ENCODE measurements at places on chromosomes 2 and 18.

DNA sequence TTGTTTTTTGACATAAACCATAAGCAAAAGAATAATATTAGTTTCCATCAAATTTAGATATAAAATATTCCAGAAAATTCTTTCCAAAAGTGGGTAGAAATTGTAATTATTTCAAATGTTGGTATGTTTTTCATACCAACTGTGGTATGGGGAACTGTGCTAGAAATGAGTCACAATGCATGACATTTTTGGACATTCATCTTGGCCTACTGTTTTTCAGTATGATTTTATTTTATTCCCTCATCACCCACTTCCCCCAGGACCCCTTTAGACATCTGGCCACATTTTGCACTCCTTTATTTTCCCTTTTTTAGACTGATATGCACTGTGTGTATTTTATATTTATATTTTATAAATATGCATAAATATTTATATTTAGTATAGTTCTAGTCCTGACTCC, 97.1 kb downstream of the DPP4 start:
- DNase-seq: no peak

GRCh38 chr2:149371476-149371875, 41.1 kb downstream of the LYPD6 start:
- DNase-seq: no peak

DNA sequence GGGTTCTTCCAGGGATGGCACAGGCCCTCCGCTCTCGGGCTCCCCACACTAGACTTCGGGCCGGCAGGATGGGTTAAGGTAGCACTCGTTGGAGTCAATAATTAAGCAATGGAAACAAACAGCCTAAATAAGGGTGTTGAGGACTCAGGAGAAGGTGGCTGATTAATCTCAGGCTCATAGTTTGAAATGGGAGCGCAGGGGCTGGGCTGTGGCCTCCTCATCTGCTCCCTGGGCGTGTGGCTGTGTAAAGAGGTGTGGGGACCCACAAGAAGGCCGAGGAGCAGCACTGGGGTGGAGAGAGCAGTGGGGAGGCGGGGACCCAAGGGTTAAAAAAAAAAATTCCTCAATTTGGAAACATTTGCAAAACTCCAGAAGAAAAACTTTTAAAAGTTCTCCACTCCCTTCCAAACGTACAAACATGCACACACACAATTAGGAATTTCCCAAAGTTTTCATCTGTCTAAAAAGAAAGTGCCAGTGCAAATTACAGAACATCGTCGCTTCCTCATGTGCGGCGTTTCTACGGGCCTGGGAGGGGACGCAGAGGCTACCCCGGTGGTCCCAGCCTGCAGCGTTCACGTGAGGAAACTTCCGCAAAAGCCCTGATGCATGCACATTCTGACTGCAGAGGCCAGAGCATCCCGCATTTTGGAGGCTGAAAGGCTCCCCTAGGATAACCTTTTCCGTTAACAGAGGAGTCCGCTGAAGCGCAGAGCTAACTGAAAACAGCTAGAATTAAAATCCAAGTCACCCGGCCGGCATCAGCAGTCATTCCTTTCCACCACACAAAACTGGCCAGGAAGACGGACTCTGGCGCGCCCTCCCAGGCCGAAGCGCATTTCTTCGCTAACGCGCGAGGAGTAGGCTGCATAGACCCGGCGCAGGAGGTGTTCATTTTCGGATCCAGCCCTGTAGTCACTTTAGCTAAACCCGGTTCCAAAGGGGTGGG, 1.0 kb upstream of the TUBB6 start:
- DNase-seq: no peak

DNA sequence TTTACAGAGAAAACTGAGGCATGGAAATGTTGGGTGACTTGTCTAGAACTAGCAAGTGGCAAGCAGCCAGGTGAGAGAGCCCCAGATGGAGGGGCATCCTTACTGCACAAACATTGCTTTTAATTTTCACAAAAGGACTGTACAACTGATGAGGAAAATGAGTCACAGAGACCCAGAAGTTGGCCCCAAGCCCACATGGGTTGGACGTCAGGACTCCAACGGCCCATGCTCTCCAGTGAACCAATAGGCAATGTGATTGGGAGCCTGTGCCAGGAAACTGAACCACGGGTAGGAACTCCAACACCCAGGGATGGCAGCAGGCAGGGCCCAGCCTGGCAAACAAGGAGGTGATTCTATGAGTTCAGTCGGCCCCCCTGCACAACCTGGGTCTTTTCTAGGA, 50.8 kb downstream of the PID1 start:
- no peak for DNase-seq

DNA sequence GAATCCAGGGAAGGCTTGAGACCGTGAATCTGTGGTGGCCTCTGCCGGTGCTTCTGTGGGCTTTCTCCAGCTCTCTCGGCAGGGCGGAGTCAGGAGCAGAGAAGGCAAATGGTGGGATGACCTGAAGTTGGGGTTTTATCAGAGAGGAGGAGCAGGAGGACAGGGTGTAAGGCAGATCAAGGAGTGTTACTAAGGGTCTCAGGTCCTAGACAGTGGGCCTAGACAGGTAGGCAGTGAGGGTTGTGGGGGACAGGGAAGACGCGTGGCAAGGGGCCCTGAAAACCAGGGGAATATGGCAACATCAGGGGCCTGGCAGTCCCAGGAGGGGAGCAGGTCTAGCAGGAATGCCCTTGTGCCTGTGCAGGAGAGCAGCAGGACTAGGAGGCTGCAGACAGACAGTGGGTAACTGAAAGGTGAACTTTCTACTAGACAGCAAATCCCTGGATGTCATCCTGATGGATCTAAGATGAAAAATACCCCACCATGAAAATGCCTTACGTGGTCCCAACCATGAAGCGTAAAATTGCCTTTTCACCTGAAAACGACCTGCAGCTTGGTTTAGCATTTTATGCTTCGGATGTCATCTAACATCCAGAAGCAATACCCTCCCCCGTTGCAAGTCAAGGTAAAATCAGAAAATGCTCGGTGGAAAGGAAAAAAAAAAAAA, 42.1 kb downstream of the SRSF7 start:
- DNase-seq: no peak

- no peak for DNase-seq
Observed at GRCh38 chr2:238549866-238550265, 123.1 kb downstream of the ASB1 start.

DNA sequence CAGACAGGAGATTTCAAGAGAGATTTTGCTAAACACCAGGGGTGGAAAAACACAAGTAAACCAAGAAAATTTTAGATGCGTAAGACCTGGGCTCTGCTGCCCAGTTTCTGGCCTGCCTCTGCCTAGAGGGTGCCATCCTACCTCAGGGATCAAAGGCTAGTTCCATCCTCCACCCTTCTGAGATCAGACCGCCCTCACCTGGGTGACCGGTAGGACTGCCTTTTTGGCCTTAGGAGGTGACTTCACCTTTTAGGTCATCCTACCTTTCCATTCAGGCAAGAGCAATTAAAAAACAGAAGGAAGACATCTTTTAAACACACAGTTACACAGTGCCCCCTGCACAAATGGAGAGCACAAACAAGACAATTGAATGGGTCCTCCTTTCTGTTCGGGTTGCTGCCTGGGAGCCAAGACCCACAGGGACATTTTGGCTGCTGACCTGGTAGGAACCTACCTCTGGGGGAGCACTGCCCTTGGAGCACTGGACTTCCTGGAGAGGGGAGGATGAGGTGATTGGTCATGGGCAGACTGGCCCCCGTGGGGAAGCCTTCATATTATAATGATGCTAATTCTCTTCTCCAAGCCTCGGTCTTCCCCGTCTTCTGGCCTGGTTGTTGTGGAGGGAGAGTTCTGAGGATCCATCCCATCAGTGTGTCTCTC, 3.1 kb downstream of the PSD4 start:
- no peak for DNase-seq

- no peak for DNase-seq
Observed at GRCh38 chr18:31273812-31274527, 44.0 kb upstream of the DSG1 start.

DNA sequence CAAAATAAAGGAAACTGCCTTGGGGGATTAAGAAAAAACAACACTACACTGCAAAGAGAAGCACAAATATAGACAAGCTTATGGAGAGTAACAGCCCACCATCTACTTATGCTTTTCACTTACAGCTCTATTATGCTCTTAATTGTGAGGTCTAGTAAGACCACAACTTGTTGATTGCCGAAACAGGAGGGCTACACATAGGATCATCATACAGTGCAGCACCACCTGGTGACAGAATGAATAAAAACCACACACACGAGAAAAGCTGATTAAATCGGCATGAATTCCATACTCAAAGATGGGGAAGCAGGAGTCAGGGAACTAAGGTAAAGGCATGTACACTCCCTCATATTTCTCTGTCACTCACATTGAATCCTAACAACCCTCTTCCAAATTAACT, 259.2 kb downstream of the IKZF2 start:
- no peak for DNase-seq

DNA sequence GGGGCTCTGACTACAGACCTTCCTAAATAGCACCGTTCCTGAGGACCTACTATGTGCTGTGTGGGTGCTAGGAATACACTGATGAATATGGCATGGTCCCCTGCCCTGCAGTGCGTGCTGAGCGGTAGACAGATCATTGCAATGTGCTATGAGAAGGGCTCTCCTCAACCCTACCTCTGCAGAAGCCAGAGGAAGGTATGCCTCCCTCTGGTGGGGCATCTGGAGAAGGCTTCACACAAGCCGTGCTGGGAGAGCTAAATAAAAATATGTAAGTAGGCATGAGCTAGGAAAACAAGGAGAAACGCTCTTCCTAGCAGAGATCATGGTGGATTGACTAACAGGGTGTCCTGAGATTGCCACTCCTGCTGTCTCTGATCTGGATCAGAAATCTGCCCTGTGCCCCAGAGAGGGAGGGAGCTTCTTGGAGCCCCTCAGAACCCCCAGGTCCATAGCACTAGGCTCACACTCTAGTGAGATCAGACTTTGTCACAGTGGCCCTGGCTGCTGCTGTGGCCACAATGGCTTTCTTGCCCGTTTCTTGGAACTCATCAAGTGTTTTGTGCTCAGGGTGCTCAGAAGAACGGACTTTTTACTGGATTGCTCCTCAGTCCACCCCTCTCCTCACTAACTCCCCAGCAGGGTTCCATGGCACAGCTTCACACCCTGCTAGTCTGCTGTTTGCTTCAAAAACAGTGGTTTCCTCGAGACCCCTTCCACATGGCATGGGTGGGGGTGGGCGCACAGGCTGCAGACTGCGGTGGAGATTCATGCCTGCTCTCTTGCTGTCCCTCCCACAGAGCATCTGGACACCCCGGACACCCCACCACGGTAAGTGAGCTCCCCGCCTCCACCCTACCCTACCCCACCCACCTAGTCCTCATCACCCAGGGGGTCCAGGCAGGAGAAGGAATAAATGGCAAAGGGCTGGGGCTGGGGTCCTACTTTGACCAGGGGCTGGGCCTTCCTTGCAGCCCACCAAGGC, 14.2 kb downstream of the SIGLEC15 start:
- no peak for DNase-seq

- no peak for DNase-seq
Observed at GRCh38 chr2:226971084-226971483, 135.2 kb downstream of the RHBDD1 start.

- no peak for DNase-seq
Observed at GRCh38 chr2:120486946-120487345, 141.0 kb downstream of the INHBB start.

GRCh38 chr2:54840559-54841468, 117.4 kb downstream of the EML6 start:
- DNase-seq: no peak

DNA sequence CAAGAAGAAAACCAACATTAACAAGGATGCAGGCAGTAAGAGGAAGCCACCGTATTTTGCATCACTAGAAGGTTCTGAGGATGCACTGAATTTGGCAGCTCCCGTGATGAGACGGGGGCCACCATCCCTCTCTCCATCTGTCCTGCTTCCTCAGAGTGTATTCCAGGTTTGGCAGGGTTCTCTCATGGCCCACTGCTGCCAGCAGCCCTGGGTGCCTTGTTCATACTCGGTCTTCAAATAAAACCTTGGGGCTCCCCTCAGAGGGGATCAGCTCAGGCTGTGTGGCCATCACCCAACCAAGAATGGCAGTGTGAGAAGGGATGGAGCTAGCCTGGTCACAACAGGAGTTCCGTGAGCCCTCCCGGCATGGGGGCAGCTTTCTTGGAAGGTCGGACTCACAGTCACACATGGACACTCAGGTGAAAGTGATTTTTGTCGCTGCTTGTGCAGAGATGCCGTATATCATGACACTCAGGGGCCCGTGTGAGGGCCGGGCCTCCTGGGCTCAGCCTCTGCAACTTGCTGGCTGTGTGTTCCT, 12.8 kb upstream of the MBP start:
- no peak for DNase-seq

DNA sequence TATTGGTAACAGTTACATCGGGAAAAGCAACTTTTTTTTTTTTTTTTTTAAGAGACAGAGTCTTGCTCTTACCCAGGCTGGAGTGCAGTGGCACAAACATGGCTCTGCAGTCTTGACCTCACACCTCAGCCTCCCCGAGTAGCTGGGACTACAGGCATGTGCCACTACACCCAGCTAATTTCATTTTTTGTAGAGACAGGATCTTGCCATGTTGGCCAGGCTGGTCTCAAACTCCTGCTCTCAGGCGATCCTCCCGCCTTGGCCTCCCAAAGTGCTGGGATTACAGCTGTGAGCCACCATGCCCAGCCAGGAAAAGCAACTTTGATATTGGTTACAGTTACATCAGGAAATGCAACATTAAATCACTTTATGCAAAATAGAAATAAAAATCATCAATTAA, 4.6 kb downstream of the ITGB1BP1 start:
- DNase-seq: no peak

DNA sequence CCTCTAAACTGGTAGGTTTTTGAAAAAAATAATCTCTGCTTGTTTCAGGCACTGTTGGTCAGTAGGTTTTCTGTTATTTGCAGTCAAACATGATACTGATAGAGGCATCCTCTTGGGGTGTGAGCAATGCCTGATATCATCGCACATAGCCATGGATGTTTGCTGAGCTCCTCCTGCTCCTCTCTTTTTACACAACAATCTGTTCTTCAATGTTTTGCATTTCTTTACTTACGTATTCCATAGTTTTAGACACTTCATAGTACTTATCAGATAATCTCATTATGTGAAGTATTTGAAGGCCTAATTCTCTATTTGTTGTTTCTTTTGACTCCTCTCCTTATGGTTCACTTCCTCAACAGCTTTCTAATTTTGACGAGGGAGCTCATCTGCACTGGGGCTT, 23.0 kb upstream of the HS6ST1 start:
- DNase-seq: no peak

DNA sequence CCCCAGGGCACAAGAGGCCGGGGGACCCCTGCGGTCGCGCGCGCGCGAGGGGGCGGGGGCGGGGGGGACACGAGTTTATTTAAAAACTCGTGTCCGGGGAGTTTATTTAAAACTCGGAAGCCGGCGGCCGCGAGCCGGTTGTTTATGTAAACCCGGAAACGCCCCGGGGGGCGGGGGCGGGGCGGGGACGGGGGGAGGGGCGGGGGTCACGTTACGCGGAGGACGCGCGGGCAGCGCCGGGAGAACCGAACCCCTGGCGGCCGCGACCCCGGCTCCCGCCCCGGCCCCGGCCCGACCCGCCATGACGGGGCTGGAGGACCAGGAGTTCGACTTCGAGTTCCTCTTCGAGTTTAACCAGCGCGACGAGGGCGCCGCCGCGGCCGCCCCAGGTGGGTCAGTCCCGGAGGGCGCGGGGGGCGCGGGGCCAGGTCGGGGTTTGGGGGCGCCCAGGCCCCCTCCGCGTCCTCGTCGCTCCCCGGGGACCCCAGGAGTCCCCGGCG, 4.4 kb downstream of the NFATC1 start:
- peak; percentile 19 for DNase-seq

- no peak for DNase-seq
Observed at GRCh38 chr2:31729442-31730092, 148.8 kb upstream of the SRD5A2 start.
